ENCODE measurements at places on chromosomes 5 and 9.

DNA sequence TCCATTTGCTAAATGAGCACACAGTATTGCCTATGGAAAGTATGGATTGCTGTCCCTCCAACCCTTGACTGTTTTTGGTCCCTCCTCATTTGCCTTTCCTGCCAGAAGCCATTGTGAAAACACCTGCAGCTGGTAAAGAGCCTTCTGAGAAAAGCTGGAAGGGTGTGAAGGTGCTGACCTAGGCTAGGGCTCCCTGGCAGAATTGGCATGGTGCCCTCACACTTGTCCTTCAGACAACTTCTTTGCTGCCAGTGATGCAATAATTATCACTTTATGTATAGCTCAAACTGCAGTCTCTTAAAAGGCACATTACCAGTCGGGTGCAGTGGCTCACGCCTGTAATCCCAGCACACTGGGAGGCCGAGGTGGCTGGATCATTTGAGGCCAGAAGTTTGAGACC, 4.2 kb downstream of the TXNDC15 start:
- no peak for DNase-seq

DNA sequence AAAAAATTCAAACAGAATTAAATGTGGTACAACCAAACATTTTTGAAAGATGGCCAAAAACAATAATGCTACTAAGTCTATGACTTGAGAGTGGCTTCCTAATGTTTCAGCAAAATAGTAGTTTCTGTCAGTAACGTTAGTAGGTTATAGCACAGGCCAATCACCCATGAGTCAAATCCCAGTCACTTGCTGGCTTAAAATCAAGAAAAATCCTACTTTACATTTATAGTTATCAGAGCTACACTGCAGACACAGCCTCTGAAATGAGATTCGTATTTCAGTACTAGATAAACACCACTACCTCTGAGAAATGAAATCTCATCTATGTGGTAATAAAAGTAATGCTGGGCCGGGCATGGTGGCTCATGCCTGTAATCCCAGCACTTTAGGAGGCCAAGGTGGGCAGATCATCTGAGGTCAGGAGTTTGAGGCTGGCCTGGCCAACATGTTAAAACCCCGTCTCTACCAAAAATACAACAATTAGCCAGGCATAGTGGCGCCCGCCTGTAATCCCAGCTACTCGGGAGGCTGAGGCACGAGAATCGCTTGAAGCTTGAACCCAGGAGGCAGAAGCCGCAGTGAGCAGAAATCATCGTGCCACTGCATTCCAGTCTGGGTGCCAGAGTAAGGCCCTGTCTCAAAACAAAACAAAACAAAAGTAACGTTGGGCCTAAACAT, 6.1 kb downstream of the ZDHHC21 start:
- DNase-seq: no peak

DNA sequence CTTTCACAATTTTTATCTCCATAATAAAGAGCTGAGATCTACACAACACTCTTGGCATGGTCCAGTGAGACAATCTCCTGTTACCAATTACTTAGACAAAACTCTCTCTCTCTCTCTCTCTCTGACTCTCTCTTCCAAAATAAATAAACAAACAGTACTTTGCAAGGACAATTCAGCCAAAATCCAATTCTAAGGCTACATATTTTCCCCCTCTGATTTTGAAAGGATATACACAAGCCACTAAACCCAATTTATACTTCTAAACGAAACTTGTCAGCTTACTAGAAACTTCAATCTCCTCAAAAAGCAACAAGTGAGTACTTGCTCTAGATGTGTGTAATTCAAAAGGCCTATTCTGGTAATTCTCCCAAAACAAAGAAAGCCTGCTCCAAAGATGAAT, 26.3 kb upstream of the TNPO1 start:
- DNase-seq: no peak

DNA sequence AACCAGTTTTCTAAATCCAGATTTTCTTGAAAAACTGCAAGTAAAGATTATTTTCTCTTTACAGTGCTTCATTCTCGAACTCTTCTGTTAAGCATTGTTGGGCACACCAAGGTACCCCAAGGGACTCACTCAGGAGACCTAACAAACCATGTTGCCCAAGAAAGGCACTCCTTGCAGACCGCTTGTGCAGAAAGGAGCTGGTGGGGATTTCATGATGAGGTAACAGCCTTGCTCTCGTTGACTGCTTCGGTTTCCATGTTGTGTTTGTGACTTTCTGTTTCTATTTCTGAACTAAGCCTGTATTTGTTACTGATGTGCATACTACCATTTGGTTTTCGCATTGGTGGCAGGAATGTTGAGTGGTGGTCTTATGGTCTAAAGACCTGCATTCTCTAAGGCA, 266.6 kb upstream of the DAP start:
- no peak for DNase-seq

- no peak for DNase-seq
These were observed 7.0 kb downstream of the PAM start for GRCh38 chr5:102762095-102762534.

- DNase-seq: peak; percentile 42
These were observed at the start of gene PTBP3 for GRCh38 chr9:112332977-112333638. PTBP3 (minus strand) TSS chr9:112333619; CDS start chr9:112297865, 35,754 bp downstream.

DNA sequence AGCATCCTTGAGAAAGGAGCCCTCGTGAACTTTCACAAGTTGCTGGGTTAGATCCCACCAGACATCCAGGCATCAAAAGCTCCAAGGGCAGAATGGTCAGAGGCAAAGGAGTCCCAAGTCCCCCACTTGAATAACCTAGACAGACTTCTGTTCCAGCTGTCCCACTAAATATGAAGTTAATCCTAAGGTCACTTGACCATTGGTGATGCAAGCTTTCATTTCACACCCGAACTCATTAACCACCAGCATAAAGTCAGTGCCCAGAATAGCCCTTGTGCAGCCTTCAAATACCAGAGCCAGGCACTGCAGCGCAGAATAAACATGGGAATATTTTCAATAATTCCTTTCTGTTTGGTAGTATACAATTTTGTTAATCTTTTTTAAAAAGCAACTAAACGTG, 28.9 kb downstream of the OXCT1 start:
- no peak for DNase-seq

- no peak for DNase-seq
These were observed 664.9 kb downstream of the TAF11L14 start for GRCh38 chr5:18299166-18299565.

- DNase-seq: no peak
These were observed 6.5 kb upstream of the PLEKHG4B start for GRCh38 chr5:85334-85995.

Data from NCI-H1436 (cell line).